B cell (primary cell): ENCODE measurements at places on chromosomes 4 and X.

DNA sequence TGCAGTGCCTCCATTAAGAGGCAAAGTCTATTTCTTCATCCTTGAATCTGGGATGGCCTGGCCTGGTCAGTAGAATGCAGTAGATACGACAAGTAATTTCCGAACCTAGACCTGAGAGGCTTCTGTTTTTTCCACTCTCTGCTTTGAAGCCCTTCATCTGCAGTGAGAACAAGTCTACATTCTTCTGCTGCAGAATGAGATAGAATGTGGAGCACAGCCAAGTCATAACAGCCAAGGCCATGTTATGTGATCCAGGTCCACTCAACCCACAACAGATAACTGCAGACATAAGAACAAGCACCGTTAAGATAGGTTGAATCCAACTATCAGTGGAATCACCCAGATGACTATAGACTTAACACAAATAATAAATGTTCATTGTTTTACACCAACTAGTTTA is 1297.7 kb downstream of the C4orf33 start:
- no peak for DNase-seq

- DNase-seq = no peak
Observed at GRCh38 chrX:47605024-47605423, 14.6 kb downstream of the SYN1 start.

DNA sequence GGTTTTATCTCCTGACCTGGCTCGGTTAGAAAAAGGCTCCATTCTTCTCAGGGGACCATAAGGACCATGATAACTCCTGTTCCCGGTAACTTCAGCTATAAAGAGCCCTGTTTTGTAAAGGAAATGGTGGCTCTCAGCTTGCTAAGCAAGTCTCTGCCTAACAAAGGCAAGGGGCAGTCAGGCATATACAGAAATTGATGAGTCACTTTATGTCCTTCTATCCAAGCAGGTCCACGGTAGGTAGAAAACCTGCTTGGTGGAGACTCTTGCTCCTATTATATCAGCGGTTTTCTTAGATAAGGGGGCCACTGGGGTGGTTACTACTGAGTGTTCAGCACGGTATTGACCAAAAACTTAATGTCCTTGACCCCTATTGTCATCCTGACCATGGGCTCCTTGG is 203.0 kb upstream of the KLF8 start:
- no peak for DNase-seq

GRCh38 chrX:120668357-120668756 is 38.5 kb upstream of the C1GALT1C1 start:
- no peak for DNase-seq

DNA sequence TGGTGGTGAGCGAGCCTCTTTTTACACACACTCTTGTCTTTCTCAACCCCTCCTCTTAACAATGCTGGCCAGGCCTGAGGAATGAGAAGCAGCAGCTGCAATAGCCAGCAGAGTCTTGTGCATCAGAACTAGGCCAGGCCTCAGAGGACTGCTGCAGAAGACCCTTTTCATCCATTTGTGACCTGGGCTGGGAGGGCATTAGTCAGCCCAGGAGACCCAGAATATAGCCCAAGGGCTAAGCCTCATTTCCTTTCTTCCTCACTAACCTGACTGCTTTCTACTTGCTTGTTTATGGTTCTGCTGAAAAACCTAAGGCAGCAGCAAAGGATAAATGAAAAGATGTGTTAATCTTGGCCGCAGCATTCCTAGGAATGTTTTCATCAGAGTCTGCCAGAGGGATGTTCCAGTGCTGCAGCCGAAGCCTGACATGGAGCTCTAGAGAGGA is 254.7 kb upstream of the AR start:
- DNase-seq = no peak

DNA sequence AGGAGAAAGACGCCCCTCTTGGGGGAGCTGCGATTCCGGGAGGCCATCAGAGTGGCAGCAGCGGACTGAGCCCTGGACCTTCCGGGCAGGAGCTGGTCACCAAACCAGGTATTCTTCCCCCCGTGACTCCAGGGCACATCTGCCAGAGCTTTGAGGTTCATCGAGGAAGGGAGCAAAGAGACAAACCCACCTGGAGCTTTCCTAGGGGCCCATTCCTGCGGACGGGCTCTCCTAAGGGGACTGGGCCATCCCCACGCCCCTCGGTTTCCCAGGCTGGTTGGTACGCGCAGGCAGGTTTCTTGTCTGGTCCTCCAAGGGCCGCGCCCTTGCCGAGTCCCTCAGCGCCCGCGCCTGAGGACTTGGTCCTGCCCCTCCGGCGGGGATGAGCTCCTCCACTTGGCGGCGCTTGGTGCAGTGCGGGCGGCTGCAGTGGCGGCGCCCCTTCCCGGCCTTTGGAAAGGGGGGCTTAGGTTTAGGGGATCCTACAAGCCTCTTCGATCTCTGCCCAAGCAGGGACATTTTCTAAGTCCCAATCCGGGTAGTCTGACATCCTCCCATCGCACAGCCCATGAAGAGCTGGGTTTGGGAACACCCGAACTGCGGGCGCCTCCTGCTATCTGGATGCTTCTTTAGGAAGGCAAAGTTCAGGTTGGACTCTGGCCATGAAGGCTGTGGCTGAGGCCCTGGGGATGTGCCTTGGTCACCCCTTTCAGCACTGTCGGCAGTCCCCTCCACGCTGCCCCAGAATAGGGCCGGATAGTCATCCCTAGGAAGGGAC is 538 bp downstream of the STBD1 start:
- no peak for DNase-seq

DNA sequence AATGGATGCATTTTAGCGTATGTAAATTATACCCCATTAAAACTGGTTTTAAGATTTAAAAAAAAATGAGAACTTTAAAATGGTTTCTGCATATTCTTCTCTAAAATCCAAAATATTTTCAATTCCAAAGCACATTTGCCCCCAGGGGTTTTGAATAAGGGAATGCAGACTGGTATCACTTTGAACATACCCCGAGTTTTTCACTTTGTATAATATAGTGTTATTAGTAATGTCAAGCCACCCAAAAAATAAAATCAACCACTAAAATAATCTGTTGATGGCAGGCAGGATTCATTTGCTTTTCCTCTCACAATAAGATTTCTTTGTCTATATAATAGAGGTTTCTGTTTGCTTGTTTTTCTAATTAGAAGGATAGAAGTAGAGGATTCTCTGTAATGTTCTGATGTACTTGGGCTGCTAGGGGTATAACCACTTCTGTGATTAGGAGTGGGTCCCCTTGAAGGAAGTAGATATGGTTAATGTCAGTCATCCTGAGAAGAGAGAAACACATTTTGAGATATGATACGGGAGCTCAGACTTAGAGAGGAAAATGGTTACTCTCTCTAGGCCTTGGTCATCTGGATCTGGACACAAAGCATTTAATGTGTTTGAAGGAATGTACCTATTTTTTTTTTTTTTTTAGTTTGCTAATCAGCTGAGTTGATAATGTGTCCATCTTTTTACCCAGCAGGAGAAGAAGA is 9.3 kb upstream of the LIN54 start:
- DNase-seq = no peak

DNA sequence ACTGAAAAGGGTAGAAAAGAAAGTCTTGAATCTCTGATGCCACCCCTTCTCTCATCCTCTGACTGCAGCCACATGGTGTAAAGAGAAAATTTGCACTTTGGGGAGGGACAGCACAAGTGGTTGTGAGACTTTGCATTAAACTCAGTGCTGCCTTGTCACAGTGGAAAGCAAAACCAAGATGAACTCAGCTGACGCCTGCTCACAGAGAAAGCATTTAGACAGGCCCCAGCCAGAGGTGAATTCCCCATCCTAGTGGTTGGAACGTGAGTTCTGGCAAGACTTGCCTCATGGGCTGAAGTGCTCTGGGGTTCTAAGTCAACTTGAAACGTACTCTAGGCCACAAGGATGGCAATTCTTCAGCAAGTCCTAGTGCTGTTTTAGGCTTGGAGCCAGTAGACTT is 1101.4 kb downstream of the ADGRL3 start:
- DNase-seq = no peak

- no peak for DNase-seq
Observed at GRCh38 chrX:13090339-13091110, 46.1 kb upstream of the FAM9C start.

- no peak for DNase-seq
Observed at GRCh38 chrX:6777238-6778002, 242.5 kb upstream of the VCX3A start.

DNA sequence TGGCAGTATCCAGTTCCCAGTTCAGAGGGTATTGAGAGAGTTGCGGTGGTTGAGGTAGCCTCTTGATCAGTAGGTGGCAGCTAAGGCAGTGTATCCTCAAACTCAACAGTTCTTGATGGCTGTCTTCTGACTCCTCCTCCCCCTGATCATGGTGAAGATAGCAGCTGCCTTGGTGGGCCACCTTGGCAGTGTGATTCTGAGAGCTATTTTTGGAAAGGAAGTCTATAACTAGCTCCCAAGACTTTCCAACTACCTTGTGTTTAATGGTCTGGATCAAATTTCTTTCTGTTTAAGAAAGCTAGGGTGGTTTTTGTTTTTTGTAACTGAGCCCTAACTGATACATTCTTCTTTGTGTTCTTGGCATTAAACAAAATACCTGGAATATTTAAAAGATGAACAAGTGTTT is 10.5 kb upstream of the TBC1D19 start:
- DNase-seq = no peak

GRCh38 chrX:133413218-133413925 is 1.9 kb downstream of the GPC4 start:
- DNase-seq = no peak

DNA sequence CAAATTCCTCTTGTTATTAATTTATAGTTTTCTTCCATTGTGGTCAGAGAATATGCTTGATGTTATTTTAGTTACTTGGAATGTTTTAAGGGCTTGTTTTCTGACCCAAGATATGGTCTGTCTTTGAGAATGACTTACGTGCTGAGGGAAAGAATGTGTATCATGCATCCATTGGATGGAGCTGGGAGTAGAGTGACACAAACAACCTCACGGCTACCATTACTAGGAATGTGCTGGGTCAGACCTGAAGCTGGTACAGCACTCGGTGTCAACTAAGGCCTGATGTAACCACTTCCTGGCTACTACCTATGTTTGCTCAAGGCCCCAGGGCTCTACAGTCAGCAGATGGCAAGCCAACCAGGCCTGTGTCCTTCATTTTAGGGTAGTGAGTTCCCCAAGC is 257.8 kb downstream of the FAT4 start:
- no peak for DNase-seq

- no peak for DNase-seq
Observed at GRCh38 chrX:54359408-54359807, 1.6 kb upstream of the WNK3 start.

- DNase-seq = no peak
Observed at GRCh38 chrX:39764441-39764914, 333.3 kb downstream of the BCOR start.

GRCh38 chrX:31715675-31716074 is 643.8 kb upstream of the FTHL17 start:
- DNase-seq = no peak

DNA sequence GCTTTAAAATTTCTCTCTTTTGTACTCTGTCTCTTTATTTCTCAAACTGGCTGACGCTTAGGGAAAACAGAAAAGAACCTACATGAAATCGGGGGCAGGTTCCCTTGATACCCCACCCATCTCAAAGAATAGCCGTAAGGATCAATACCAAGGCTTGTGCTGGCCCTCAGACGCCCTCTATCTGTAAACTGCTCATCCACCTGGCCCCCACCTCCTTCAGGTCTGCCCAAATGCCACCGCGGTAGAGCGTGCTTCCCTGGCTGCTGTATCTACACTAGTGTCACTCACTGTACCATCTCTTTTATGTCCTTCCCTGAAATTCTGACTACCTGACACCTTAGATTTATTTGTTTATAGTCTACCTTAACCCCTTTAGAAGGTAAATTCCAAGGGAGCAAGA is 62.8 kb downstream of the SMIM20 start:
- DNase-seq = no peak

DNA sequence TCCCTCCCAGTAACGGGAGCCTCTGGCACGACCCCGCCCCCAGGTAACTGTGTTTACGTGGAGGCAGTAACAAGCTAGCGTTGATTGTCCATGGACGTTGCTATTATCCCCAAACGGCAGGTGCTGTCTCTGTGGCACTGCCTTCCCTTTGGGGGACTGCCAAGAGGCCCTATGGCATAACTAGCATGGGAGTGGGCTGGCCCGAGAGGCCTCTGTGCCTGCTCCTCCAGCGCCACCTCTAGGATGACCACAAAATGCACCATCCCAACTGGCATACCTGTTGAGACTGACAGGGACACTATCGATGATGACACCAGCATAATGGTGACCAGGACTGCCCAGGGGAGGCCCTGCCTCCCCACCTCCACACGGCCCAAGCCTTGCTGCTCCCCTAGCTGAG is 1.5 kb downstream of the SRPK3 start:
- DNase-seq = no peak

- no peak for DNase-seq
Observed at GRCh38 chr4:89640620-89641366, 196.2 kb downstream of the SNCA start.

DNA sequence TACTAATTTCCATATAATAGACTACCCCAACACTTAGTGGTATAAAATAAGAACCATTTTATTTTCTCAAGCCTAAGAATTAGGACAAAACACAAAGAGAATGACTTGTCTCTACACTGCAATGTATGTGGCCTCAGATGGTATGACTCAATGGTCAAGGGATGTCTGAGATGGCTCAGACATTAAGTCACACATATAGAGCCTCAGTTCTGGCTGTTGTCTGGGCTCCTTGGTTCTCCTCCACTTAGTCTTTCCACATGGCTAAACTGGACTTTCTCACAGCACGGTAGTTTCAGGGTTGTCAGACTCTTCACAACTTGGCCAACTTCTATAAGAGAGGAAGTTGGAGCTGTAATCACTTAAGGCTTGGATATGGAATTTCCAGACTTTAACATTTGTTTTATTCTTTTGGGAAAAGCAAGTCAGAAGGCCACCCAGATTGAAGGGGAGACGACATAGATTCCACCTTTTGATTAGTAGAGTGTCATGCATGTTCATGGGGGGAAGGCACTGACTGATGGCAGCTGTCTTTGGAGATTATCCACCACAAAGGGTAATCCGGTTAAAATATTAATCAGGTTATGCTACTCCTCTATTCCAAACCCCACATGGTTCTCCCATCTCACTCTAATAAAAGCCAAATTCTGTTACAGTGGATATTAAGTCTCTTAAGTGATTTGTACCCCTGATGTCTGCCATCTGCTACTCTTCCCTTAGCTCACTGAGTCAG is 9.4 kb downstream of the IL15 start:
- DNase-seq = no peak

GRCh38 chr4:63155561-63155960 is 1253.7 kb downstream of the TECRL start:
- DNase-seq = no peak

DNA sequence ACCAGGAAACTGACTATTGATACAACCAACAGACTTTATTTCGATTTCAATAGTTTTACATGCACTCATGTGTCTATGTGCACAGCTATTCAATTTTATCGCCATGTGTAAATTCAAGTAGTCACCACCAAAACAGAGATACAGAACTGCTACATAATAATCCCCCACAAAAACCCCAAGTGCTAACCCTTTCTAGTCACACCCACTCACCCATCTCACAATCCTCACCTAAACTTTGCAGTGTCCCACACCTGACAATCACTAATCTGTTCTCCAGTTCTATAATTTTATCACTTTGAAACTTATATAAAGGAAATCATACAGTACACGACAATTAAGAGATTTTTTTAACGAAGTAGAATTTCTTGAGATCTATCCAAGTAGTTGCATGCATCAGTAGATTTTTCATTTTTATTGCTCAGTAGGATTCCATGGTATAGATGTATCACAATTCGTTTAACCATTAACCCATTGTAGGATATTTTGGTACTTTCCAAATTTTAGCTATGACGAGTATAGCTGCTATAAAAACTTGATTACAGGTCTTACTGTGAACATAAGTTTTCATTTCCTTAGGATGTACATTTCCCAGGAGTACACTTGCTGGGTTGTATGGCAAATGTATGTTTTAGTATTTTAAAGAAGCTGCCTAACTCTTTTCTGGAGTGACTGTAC is 85.9 kb downstream of the CASK start:
- DNase-seq = no peak
